ENCODE measurements at places on chromosomes 1 and 21.
A peak's percentile ranks its signal among the peaks of the same experiment; 100 is the strongest.

DNA sequence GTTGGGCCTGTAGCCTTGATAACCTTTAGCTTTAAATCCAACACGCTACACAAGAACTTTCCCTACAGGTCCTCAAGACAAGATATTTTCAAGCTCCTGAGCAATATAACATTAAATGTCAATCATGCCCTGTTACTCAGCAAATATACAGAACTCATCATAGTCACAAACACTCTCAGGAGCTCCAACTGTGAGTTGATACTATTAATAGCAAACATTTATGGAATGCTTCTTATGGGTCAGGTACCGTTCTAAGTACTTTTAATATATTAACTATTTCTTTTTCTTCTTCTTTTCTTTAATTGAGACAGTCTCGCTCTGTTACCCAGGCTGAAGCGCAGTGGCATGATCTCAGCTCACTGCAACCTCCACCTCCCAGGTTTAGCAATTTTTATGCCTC lies 10.1 kb downstream of the EYA3 start:
- no peak for DNase-seq

GRCh38 chr1:21622466-21623315 lies 46.5 kb downstream of the RAP1GAP start:
- no peak for DNase-seq

- no peak for DNase-seq
These were observed 26.6 kb upstream of the LRRN2 start for GRCh38 chr1:204711947-204712701.

DNA sequence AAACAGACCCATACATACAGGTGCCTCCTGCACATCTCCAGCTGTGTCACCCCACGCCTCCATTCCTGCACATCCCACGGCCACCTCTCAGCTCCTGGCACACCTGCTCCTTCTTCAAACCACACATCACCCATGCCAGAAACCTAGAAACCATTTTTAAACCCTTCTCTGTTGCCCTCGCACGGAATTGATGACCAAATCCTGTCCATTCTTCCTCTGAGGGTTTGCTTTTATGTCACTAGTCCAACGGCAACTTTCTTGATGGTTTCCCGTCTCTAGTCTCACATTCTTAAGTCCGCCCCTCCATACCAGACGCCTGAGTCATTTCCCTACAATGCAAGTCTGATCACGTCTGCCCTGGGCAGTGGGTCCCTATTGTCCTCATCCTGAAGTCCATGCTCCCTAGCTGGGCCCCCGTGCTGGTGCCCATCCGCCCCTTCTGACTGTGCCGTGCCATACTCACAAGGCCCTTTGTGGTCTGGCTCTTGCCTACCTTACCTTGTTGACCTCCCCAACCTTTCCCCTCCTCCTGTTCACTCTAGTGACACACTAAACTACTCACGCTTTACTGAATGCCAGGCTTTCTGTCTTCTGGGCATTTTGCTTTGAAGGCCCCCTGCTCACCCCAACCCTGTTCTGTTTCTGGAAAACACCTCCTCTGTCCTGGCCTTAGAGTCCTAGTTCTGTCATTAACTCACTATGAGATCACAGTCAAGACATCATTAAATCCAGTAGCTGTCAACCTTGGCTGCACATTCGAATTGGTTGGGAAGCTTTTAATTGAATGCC lies 17.6 kb downstream of the SLC2A1 start:
- DNase-seq, result peak; percentile 97

DNA sequence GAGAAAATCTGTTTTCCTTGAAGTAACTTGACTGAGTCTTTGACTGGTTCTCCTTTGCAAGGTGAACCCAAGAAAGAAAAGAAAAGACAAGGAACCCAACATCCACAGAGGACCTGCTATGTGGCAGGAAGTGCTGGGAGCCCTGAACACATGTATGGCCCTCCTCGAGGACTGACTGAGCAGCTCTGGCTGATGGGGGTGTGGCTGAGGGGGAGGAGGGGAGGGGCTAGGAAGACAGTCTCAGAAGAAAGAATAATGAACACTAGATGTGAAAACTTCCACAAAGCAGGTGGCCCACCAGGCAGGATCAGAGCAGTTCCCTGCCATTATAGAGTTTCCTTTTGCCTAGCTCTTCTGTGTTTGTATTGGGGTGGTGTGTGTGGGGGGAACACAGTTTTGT lies 26.1 kb downstream of the NENF start:
- DNase-seq, result no peak

DNA sequence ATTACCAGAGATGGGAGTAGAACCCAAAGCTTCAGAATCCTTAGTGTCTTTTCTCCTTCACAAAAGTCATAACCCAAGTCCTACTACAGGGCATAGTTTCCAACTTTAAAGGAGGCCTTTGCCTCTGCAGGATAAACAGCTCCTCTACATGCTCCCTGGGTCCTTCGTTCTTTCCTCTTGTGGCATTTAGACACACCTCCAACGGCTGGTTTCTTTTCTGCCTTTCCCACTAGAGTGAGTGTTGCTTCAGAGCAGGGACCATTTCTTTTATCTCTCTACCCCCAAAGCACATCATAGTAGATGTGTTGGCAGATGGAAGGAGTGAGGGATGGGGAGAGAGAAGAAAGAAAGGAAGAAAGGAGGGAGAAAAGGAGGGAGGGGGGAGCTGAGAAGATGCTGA lies 144.7 kb upstream of the SPATA6 start:
- no peak for DNase-seq

- DNase-seq, result no peak
These were observed 147.4 kb upstream of the KRTAP19-8 start for GRCh38 chr21:31185663-31186062.

GRCh38 chr1:14765773-14766172 lies 167.3 kb downstream of the KAZN start:
- no peak for DNase-seq

GRCh38 chr1:202049129-202049528 lies 38.7 kb downstream of the ELF3 start:
- no peak for DNase-seq

- DNase-seq, result no peak
These were observed 1.4 kb downstream of the ATP5PO start for GRCh38 chr21:33914188-33914587.

DNA sequence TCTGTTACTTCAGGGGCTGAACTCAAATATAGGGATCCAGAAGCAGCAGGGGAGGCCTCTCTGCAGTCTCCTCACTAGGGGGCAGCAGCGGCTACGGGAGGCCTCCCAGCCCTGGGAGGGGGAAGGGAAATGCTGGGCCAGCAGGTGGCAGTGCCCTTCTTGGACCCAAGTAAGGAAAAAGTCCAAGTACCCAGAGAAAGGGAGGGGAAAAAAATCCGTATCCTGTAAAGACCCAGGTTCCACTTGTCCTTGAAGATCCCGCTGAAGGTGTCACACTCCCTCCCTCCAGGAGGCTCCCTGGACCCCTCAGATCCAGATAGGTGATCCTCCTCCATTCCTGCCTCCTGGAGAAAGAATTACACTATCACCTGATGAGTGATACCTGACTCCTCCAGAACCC lies 14.1 kb upstream of the NUAK2 start:
- peak; percentile 60 for DNase-seq

GRCh38 chr1:82978461-82979324 lies 1020.2 kb downstream of the TTLL7 start:
- no peak for DNase-seq

DNA sequence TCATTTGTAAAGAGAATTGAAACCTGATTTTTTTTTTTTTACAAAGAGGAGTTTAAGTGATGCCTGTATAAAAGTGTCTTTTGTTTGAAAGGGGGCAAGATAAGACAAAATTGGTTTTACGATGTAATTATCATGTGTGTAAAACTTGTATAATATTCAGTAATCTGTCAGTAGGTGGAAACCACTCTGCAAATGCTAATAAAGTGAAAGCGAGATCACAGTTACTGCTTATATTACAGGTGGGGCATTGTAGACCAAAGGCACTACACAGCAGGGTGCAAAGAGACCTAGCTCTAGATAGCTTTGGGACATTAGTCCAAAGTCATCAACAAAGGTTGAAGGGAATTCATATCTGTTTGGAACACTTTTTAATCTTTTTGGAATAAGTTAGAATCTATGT lies 174.2 kb downstream of the LHX8 start:
- DNase-seq, result no peak

GRCh38 chr1:160550572-160551034 lies 27.5 kb upstream of the SLAMF6 start:
- no peak for DNase-seq

GRCh38 chr1:59703918-59704378 lies 110.8 kb upstream of the HOOK1 start:
- peak; percentile 47 for DNase-seq

DNA sequence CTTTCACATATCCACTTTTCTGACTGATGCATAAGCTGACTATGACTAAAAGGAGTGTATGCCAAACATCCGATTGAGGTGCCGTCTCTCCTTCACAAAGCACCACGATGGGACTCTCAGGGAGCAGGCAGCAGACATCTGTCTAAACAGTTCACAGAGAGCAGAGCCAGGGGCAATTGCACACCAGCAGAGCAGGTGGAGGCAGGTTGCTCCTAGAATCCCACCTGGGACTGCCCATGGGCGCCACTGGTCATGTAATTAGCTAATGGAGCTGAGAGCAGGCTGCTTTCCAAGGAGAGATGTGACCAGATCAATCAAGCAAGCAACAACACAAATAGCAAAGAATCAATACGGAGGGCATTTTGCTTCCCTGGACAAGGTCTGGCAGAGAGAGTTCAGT lies 30.5 kb upstream of the COA6 start:
- DNase-seq, result no peak

DNA sequence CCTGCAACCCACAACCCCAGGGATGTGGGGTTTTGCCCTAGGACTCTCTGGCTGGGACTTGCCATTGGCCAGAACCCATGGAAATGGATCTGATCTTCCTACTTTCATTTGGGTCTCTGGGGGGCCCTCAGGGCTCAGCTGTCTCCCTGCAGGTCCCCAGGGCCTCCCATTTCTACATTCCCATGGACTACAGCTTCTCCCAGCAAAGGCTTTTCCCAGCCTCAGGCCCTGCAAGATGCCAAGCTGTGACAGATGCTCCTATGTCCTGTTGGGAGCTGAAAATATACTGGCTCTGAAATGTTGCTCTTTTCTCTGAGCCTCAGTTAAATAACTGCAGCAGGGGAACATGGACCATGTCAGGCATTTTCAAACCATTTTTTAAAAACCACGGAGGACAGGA lies 99.5 kb upstream of the IGSF21 start:
- no peak for DNase-seq

- peak; percentile 12 for DNase-seq
These were observed 211.1 kb downstream of the MATN1 start for GRCh38 chr1:30511991-30512913.

- DNase-seq, result no peak
These were observed 106.7 kb upstream of the C8B start for GRCh38 chr1:57072401-57073110.

GRCh38 chr1:60068393-60069045 lies 5.1 kb downstream of the C1orf87 start:
- peak; percentile 27 for DNase-seq

GRCh38 chr1:39639305-39640130 lies at the start of gene HEYL:
Gene HEYL (minus strand): TSS chr1:39639643. CDS start chr1:39639625, 18 bp downstream.
- DNase-seq, result peak; percentile 42

- no peak for DNase-seq
These were observed 7.5 kb upstream of the SSBP3 start for GRCh38 chr1:54413732-54414131.

GRCh38 chr1:219514728-219515127 lies 98.2 kb downstream of the ZC3H11B start:
- no peak for DNase-seq

DNA sequence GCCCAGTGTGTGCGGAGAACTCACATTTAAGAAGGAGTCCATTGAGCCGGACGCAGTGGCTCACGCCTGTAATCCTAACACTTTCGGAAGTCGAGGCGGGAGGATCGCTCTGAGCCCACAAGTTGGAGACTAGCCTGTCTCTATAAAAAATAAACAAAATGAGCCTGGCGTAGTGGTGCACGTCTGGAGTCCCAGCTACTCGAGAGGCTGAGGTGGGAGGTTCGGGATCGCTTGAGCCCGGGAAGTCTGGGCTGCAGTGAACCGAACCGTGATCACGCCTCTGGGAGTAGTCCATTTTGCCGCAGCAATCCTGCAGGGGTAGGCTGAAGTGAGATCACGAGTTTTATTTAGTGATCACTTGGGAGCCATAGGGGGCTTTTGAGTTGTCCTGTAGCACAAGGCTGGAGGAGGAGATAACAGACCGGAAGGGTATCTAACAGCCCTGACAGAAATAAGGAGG lies 497 bp upstream of the FUCA1 start:
- no peak for DNase-seq

- no peak for DNase-seq
These were observed 511.9 kb upstream of the ZRANB2 start for GRCh38 chr1:71592646-71593274.

DNA sequence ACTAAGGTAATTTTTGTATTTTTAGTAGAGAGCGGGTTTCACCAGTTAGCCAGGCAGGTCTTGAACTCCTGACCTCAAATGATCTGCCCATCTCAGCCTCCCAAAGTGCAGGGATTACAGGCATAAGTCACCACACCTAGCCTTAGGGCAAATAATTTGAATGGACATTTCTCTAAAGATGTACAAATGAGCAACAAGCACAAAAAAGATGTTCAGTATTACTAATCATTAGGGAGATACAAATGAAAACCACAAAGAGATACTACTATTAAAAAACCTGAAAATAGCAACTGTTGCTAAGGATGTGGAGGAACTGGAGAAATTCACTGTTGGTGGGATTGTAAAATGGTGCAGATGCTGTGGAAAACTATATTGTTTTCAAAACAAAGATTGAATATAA lies 79.1 kb downstream of the GABPA start:
- no peak for DNase-seq

- no peak for DNase-seq
These were observed 128.0 kb downstream of the ACTL8 start for GRCh38 chr1:17883136-17883535.

All from iris pigment epithelial cell (primary cell).